NCI-H2029 treated with DMSO at 0.1 percent for 48 hours (cell line): ENCODE measurements at places on chromosomes 13 and 19.
A peak's percentile ranks its signal among the peaks of the same experiment; 100 is the strongest.

DNA sequence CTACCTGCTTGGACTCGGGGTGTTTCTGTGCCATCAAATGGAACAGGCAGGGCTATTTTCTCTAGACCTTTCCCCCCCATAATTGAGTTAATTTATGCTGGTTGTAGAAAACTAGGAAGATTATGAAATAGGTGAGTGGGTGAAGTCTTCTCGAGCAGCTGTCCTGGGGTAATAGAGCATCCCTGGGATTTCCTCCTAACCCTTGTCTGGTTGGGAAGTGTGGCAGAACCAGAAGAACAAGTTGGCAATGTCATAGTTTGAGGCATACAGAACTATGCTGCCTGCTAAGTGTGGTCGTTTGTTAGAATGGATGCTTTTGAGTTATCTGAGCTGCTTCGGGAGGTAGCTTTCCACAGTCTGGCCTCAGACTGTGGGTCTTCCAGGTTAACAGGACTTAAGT lies 3.7 kb downstream of the GATAD2A start:
- DNase-seq: no peak

GRCh38 chr13:76912476-76912875 lies 26.3 kb upstream of the KCTD12 start:
- no peak for DNase-seq

DNA sequence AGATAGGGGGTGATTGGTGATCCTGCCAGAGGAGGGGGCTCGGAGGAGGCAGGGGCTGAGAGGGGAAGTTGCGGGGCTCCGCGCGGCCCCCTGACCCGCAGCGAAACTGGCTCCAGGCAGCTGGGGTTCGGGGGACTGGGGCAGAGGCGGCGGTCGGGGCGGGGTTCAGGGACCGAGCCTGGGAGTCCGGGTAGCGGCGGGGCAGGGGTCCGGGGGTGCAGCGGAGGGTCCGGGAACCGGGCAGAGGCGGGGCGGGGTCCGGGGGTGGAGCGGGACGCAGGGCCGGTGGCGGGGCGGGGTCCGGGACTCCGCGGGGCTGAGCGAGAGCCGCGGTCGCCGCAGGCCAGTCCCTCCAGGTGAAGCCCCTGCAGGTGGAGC lies 1.2 kb downstream of the MADCAM1 start:
- no peak for DNase-seq

- DNase-seq: no peak
Measured at GRCh38 chr13:51311957-51312520, 27.5 kb upstream of the SERPINE3 start.

DNA sequence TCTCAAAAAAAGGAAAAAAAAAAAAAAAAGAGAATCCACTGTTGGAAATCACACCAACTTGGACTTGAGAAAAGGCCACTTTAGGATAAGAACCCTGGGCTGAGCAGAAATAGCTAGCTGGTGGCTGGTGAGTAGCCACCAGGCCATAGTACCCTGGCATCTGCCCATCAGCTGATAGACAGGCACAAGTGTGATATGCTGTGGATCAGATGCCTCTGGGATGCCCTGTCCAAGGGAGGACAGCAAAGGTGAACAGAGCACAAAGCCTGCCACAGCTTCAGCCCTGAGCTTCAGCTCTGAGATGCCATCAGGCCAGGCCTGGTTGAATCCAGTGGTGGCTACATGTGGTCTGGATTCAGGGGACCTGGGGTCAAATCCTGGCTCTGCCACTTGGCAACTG lies 8.7 kb downstream of the SIRT2 start:
- DNase-seq: no peak

- no peak for DNase-seq
Measured at GRCh38 chr13:73092829-73093228, 34.0 kb downstream of the KLF5 start.

DNA sequence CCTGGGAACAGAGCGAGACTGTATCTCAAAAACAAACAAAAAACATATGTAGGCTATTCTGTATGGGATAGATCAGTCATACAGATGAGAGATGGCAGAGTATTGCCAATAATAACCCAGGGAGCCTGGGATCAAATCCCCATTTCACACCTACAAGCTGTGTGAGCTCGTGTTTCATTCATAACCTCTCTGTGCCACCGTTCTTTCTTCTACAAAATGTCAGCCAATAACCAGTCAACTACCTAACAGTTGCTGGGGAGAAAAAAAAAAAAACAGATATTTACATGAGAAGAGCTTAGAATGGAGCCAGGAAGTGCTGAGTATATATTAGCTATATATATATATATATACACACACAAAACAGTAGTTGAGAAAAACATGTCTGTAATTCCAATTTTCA lies 6.5 kb upstream of the IFNL2 start:
- no peak for DNase-seq

- no peak for DNase-seq
Measured at GRCh38 chr19:50549059-50549926, 18.9 kb downstream of the LRRC4B start.

- DNase-seq: no peak
Measured at GRCh38 chr19:12932392-12933286, 872 bp downstream of the FARSA start.

DNA sequence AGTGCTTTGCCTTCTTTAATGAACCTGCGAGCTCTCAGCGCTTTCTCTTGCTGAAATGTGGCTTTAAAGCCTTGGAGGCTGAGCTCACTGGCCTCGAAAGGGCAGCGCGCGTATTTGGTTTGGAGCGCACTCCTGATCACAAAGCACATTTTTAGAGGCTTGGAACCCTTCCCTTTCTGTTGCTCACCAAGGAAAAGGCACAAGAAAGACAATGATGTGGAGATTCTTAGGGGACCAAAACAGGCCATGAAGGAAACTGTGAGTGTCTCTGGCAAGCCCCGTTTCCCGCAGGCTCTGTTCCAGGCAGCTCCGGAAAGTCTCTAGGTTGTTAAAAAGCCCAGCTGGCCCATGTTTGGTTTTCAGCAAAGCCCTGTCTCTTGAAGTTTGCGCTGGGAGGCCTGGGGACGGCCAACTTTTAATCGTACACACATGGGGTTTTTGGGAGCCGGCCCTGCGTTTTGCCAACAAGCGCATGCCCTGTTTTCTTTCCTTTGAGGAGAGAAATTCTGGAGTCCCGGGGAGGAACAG lies 9.4 kb upstream of the SPC24 start:
- no peak for DNase-seq

DNA sequence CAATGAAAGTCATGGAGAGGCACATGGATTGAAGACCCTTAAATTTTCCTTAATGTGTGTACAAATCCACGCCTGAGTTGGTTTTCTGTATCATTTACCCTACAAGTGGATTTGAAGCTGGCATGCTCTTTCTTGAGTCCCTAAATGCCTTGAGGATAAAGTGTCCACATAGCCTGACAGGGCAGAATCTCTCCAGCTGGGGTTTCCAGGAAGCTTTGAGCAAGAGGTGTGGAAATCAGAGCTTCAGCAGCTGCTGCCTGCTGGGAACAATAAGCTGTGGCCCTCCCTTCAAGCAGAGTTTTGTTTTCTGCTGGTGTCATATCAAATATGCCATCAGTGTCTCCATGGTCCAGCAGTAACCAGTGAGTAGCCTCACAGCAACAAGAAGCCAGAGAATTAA lies 120.3 kb upstream of the SERTM1 start:
- DNase-seq: no peak

GRCh38 chr13:53807251-53807834 lies 778.7 kb downstream of the OLFM4 start:
- no peak for DNase-seq

GRCh38 chr19:10557603-10558197 lies 8.1 kb downstream of the KRI1 start:
- no peak for DNase-seq

- no peak for DNase-seq
Measured at GRCh38 chr13:39448834-39449233, 154.2 kb downstream of the LHFPL6 start.

DNA sequence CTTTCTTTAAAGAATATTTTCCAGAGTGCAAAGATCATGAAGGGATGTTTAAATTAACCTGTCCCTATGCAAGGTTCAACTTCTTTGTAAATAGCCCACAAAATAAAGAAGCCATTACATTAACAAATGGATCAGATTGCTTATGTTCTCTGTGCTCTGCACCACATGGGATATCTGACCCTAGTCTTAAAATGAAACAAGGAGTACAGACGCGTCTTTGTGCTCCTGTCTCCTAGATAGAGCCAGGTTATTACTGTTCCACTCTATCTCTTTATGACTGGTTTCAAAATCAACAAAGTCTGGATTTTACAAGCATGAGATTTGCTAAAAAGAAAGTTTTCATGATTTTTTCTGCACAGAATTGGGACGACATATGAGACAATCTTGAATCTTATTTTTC lies 339.4 kb downstream of the KLF12 start:
- DNase-seq: no peak

DNA sequence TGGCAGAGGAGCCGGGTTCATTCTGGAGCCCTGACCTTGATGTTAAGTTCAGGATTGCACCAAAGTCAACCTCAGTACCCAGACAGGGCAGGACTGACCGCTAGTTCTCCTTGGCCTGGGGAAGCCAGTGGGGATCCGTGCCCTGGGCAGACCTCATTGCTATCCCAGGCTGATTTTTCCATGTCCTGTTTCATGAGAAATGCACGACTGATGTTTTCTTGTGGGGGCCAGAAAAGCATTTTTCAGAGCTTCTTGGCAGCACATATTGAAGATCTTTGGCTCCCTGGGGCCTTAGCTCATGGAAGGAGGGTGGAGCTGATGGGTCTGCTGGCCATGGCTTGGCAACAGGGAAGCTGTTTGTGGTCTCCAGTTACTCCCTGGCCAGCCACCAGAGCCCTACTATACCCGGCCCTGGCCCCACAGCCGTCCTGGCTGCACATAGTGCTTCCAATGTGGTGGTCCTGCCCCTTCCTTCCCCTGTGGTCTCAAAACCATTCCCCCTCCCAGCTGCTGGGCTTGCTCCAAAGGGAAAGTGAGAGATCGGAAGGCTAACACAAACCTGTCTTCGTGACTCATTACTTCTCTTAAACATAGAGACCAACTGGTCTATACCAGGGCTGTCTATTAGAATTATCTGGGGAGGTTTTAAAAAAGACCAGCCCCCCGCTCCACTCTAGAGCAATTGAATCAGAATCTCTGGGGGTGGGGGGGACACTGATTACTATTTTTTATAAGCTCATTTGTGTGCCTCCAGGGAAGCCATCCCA lies 11.2 kb downstream of the IL17D start:
- DNase-seq: no peak

DNA sequence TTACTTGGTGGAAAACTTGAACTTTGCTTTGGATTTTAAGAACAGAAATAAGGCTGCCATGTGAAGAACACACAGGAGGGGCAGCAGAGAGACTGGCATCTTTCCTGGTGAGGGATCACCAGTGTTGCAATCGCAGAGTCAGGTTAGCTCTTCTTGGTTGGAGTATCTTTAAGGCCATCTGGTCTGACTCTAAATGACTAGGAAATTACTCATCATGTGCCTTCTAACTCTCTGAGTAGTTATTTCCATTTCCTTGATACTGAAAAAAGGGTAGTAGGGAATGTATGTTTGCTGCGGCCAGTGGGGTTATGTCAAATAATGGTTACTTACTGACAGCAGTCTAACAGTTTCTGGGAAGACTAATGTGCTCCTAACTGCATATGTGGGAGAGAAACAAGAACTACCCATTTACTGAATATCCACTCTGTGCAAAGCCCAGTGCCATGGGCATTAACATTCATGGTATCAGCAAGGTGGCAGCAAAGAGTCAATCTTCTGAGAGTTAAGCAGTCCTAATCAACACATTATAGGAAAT lies 122.1 kb downstream of the COG6 start:
- no peak for DNase-seq

DNA sequence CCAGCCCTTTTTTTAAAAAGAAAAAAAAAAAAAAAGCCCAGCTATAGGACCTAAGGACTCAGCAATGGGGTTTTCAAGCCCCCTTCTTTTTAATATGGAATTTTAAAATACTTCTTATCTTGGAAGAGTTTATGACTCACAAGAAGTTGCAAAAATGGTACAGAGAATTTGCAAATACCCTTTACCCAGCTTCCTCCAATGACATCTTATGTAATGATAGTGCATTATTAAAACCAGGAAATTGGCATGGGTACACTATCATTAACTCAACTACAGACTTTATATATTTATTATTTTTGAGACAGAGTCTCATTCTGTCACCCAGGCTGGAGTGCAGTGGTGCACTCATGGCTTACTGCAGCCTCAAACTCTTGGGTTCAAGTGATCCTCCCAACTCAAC lies 16.1 kb downstream of the TMEM38A start:
- no peak for DNase-seq

DNA sequence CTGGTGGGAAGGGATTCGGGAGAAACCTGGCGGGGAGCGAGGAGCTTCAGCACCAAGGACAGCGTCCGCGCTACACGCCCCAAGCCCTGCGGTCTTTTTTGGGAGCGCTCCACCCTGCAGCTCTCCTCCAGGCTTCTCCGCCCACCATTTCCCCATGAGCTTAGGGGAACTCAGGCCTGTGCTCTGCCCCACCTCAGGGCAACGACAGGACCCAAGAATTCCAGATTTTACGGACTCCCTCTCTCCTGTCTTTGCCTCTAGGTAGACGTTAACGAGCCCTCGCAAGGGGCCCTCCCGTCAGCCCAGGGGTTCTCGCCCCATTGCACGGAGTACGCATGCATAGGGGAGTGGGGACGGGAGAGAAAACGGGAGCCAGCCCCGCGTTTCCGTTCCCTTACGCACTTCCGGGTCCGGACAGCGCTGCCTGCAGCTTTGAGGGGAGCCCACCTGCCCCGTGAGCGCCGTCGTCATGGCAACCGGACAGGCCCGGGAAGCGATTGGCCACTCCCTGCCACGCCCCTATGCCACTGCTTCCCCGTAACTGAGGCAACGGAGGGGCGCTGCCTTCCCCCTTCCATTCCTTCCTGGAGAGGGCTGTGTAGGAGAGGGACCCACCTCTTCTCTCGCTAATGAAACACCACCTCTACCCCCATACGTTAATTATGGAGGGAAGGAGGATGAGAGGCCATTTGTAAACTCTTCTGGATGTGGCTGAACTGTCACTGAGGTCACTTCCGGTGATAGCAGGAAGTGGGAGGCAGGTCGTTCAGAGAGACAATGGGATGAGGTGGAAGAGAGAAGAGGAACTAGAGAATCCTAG lies 20.8 kb downstream of the NOVA2 start:
- peak; percentile 87 for DNase-seq

- DNase-seq: no peak
Measured at GRCh38 chr13:78326633-78327032, 276.7 kb downstream of the POU4F1 start.

DNA sequence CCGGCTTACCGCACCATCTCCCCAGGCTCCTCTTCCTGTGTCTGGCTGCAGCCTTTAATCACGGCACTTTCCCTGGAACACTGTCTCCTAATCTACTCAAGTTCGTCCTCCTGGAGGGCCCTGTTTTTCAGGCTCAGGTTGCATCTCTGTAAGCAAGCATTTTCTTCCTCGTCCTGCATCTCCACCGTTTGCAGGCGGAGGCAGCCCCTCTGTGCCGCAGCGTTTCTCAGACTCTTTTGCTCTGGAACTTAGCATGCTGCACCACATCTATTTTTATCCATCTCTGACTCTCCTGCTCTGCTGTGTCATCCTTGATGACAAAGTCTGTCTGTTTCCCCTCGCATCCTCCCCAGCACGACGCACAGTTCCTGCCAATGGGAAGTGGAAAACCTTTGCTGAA lies 117.5 kb downstream of the ATP8A2 start:
- peak; percentile 22 for DNase-seq

- no peak for DNase-seq
Measured at GRCh38 chr13:60869225-60869624, 472.2 kb downstream of the TDRD3 start.

- DNase-seq: no peak
Measured at GRCh38 chr13:51689663-51689996, 105.4 kb downstream of the WDFY2 start.
